Smooth muscle cell of the coronary artery (primary cell): ENCODE measurements at places on chromosomes 4 and X. TPM values are rescaled to one million over a fixed set of nuclear protein-coding genes. Genes with fewer than 3 reads are reported as not detected.

Gene MAGEB2
- total RNA-seq, result not detected in 2 replicates

Gene TRMT2B
- total RNA-seq, result 6.3 and 13.7 TPM in 2 replicates

Gene MID2
- total RNA-seq, result 6.4 and 11.9 TPM in 2 replicates

Gene SLIT2
- 23.8 and 36.9 TPM in 2 replicates for total RNA-seq

Gene MND1
- total RNA-seq, result 0.35 and 2.3 TPM in 2 replicates

Gene CAPN6
- total RNA-seq, result not detected in 2 replicates

Gene ESX1
- total RNA-seq, result not detected in 2 replicates

Gene SUPT20HL1
- total RNA-seq, result under 0.01 TPM in 1 of 2 replicates, not detected in the other

Gene RIPPLY1
- total RNA-seq, result not detected in 2 replicates

Gene TRPC5OS
- total RNA-seq, result not detected in 2 replicates

Gene PRR32
- total RNA-seq, result not detected in 2 replicates

Gene PRDM8
- total RNA-seq, result 1.4 and 2.2 TPM in 2 replicates

Gene DUSP9
- not detected in 2 replicates for total RNA-seq

Gene CSN1S1
- total RNA-seq, result not detected in 2 replicates

Gene TGIF2LX
- total RNA-seq, result not detected in 2 replicates

Gene CYLC1
- total RNA-seq, result not detected in 2 replicates

Gene ZNF630
- total RNA-seq, result 0.45 and 1.5 TPM in 2 replicates

Gene VSIG4
- total RNA-seq, result not detected in 2 replicates

Gene HELT
- total RNA-seq, result not detected in 2 replicates

Gene FHDC1
- total RNA-seq, result under 0.01 and 0.12 TPM in 2 replicates

Gene DMRTC1
- total RNA-seq, result not detected in 2 replicates

Gene SLC25A14
- 5.7 and 11.4 TPM in 2 replicates for total RNA-seq

Gene GAGE12F
- not detected in 2 replicates for total RNA-seq

Gene TSPAN7
- total RNA-seq, result 0.23 TPM in 1 of 2 replicates, not detected in the other

Gene NUP62CL
- not detected in 2 replicates for total RNA-seq

Gene SMARCA5
- total RNA-seq, result 20.4 and 29.8 TPM in 2 replicates

Gene FAM193A
- total RNA-seq, result 6.1 and 6.8 TPM in 2 replicates

Gene CT55
- not detected in 2 replicates for total RNA-seq

Gene SSX1
- not detected in 2 replicates for total RNA-seq

Gene SSX2B
- total RNA-seq, result not detected in 2 replicates

Gene RAB39B
- total RNA-seq, result 0.47 and 0.53 TPM in 2 replicates

Gene TLR10
- total RNA-seq, result not detected in 2 replicates

Gene MAGED2
- 110 and 379 TPM in 2 replicates for total RNA-seq
